Posterior vena cava (tissue), 2 donors: ENCODE measurements at places on chromosomes 6 and 20.

- DNase-seq, result no peak
These were observed 13.5 kb downstream of the HAO1 start for GRCh38 chr20:7926767-7927166.

DNA sequence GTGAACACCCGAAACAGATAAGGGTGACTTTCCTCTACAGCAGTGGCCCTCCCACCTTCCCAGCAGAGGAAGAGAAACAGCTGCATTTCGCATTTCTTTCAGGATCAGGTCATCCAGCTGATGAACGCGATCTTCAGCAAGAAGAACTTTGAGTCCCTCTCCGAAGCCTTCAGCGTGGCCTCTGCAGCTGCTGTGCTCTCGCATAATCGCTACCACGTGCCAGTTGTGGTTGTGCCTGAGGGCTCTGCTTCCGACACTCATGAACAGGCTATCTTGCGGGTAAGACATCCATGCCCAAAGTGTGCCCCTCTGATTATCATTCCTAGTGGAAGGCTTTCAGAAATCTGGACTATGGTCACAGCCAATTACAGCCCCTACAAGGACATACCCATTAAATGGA lies 27.8 kb upstream of the MROH8 start:
- no peak for DNase-seq

GRCh38 chr6:123418071-123418470 lies 218.7 kb downstream of the TRDN start:
- DNase-seq, result no peak

DNA sequence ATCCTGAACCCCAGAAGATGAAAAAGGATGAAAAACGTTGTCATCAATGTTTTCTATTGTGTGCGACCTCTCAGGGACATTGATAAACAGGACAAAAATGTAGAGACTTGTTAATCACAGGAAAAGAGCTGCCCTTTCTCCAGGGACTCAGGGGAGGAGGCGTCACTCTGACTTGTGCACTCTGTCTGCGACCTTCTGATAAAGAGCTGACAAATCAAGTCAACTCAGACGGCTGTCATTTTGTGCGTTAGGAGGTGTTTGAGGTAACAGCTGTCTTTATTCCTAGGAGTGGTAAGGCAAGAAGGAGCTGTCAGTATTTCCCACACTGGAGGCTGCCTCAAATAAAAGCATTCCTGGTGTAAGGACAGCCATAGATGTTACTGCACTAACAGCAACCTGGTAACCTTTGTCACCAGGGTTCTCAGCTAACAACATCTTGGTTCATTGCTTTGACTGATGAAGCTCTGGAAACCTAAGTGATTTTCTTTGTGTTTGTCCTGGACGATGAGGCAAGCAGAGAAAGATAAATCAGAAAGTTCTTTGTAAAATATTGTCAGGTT lies 38.6 kb upstream of the NXT1 start:
- DNase-seq, result no peak

- no peak for DNase-seq
These were observed 85.3 kb downstream of the MYLK4 start for GRCh38 chr6:2665146-2666070.

DNA sequence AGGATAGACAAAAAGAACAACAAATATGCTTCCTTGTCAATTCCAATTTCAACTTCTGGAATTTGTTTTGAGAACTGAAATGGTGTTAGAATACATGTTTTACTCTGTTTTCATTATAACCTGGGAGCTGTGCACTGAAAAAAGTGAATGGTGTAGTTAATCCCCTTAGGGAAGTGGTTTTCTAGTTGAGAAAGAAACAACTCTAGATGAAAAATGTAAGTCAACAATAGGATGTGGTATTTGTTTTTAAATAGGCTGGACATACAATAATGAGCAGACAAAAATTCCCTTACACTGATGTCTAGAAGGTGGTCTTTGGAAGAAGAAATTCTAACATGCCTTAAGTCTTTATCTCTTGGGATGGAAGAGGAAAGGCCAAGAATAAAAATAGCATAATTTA lies 59.9 kb upstream of the TINAG start:
- no peak for DNase-seq

DNA sequence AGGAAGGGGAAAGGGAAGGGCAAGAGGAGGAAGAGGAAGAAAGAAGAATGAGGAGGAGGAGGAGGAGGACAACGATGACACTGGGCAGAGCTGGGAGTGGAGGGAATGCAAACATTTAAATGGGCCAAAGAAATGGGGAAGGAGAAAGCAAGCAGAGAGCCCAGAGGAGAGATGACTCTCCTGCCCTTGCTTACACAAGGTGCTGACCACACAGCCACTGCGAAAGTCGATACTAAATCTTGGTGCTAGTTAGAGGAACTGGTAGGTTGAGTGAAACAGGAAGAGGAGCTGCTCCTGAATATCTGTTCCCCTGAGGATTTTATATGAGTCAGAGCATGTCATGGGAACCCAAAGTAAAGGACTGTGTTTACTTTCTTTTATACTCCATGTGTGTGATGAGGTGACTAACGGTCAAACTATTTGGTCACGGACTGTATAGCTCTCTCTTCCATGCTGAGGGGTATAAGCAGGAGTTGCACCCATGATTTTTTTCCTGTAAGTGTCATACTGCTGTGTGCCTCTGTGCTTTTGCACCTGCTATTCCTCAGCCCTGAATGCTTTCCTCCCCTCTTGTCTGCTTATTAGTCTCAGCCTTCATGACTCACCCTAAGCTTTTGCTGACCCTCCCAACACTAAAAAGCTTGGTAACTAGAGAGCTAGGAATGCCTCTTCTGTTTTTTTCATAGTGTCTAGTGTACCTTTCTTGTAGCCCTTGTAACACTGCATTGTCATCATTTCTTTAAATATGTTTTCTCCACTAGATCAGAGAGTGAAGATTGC lies 9.5 kb upstream of the PAQR8 start:
- DNase-seq, result no peak

DNA sequence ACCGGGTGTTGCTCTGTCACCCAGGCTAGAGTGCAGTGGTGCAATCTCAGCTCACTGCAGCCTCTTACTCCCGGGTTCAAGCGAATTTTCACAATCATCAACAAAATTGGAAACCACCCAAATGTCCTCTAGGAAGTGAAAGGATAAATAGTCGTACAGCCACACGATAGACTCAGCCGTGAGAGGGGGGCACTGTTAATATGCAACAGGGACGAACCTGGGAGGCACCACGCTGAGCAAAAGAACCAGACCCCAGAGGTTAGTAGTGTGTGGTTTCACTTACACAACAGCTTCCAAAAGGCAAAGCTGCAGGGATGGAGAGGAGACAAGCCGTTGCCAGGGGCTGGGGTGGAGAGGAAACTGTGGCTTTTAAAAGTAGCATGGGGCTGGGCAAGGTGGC lies 30.1 kb upstream of the NTSR1 start:
- DNase-seq, result no peak

GRCh38 chr6:166364456-166364855 lies 18.3 kb downstream of the MPC1 start:
- no peak for DNase-seq

DNA sequence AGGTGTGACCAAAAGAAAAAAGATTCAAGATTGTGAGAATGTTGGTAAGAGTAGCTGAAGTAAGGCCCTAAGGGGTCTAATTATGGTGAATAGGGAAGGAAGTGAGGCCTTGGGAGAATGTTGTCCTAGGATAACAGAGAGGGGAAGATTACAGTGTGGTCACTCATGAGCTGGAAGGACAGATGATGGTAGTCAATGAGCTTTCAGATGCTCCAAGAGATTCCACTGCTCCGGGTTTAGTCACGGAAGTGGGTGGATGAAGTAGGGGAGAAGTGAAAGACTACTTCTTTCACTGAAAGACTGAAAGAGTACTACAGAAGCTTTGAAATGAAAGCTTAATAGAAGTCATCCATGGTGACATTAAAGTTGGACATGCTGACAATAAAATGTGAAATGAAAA lies 108.5 kb downstream of the MMS22L start:
- no peak for DNase-seq

DNA sequence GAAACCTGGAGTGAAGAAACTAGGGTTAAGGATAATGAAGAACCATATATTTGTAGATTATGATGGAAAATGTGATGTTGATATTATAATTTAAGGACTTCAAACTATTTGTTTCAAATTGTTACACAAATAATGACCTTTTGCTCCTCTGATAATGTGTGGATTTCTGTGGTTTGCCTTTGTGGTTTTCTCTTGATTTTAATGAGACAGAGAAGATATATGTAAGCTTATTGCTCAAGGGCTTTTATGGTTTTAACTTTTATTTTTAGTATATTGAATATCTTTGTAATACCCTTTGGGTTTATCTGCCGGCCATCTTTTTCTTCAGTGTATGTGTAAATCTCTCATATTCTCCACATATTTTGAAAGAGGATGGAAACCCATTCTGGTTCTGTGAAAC lies 362.3 kb downstream of the RIMS1 start:
- no peak for DNase-seq

- no peak for DNase-seq
These were observed 454.3 kb downstream of the BTBD3 start for GRCh38 chr20:12371990-12372389.
